Effector CD4-positive, alpha-beta T cell (primary cell): ENCODE measurements at places on chromosomes 6 and 20.
A peak's percentile ranks its signal among the peaks of the same experiment; 100 is the strongest.

- DNase-seq = no peak
Measured at GRCh38 chr6:125446011-125446410, 144.2 kb upstream of the HDDC2 start.

DNA sequence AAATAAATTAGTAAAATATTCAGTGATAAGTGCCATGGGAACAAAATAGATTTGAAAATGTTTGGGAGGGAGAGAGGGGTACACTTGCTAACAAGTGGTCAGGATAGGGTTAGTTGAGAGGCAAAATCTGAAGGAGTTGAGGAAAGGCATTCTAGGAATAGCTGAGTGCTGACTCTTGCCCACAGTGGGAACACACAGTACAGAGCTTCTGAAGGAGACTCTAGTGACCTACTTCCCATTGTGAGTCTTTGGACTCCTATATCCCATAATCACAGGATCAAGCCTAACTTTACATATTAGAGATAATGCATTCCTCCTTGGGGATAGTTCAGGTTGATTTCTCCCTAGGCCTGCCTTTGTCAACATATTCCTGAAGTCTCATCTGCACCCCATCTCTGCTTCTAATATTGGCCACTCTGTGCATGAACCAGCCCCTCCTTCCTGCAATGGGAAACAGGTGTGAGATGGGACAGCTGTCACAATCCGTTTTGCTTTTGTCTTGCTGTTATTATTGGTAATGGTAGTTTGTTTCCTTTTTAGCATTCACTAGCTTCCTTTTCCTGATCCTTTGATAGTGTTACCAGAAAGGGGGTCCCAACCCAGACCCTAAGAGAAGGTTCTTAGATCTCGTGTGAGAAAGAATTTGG lies 2.6 kb upstream of the TRIM38 start:
- DNase-seq = no peak

DNA sequence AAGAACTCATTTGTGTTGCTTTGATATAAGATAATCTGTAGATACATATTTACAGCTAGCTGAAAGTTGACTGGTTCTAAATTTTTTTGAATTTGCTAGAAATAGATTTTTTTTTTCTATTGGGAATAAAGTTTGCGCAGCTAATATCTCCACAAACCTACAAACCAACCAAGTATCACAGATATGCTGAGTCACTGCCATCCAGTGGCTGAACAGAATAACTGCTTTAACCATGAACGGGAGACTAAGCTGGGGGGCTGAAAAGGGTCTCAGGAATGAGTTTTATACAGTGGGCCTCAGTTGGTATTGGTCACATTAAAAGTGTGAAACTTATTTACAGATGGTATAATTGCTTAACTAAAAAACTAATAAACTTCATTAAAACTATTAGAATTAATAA lies 326.7 kb upstream of the CNR1 start:
- no peak for DNase-seq

DNA sequence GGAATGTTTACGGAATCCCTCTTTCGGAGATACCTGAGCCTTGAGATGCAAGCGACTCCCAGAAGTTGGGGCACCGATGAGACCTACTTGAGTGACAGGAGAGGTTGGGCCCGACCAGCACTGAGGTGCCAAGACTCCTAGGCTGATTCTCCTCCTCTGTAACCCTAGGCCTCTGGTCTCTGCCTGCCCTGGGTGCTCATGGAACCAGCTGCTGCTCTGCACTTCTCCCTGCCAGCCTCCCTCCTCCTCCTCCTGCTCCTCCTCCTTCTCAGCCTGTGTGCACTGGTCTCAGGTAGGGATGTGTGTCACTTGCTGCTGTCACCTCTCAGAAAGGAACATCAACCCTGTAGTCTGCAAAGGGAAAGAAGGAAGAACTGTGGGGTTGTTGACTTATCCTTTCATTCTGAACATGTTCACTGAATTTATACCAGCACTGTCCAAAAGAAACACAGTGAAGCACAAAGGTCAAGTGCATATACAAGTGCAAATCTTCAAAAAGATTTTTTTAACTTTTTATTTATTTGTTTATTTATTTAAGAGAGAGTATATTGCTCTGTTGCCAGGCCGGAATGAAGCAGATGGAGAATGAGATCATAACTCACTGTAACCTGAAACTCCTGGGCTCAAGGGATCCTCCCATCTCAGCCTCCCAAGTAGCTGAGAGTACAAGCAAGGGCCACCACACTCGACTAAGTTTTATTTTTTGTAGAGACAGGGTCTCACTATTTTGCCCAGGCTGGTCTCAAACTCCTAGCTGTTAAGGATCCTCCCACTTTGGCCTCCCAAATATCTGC lies 913 bp downstream of the BTN2A2 start:
- no peak for DNase-seq

DNA sequence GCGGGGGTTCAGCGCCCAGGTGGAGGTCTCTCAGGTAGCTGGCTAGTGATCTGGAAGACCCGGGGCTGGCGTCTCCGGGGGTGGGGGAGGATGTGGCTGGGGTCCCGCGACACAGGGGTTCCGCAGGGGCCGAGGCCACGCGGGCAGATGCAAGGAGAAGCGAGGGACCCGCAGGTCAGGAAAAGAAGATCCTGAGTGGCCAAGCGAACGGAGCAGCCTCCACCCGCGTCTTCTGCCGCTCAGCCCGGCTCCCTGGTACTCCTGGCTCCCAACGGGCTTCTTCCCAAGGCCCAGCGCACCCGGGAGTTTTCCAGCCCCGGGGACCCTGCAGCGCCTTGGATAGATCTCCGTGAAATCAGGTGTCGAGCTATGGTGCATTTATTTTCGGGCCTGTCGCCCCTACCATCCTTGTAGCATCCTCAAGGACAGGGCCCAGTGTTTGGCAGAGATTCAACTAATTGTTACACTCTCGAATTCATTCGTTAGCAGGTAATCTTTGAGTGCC lies 682 bp upstream of the CHD6 start:
- DNase-seq = no peak

GRCh38 chr6:16130932-16131387 lies 2.1 kb downstream of the MYLIP start:
- peak; percentile 54 for DNase-seq

DNA sequence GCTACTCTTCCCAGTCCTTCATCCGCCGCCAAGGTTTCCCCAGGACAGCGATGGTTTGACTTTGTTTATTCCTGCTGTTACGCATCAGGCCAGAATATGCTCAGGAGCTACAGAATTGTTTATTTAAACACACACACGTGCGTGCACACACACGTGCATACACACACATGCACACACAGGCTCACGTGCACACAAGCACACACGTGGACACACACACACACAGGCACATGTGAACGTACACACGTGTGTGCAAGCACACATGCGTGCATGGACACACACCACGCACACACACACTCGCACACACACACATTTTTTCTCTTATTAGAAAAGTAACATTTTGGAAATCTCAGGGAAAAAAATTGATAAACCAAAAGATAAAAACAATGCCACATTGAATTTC lies 64.6 kb upstream of the UST start:
- no peak for DNase-seq

- no peak for DNase-seq
Measured at GRCh38 chr6:158009114-158009891, 27.6 kb downstream of the SYNJ2 start.
